NCI-H345 (cell line): ENCODE measurements at places on chromosomes 3 and 15.

GRCh38 chr3:58204720-58205119 is 6.1 kb downstream of the DNASE1L3 start:
- DNase-seq: no peak

GRCh38 chr3:189883113-189883753 is 237.5 kb downstream of the P3H2 start:
- no peak for DNase-seq

GRCh38 chr3:52190294-52191074 is 7.5 kb upstream of the ALAS1 start:
- DNase-seq: no peak

DNA sequence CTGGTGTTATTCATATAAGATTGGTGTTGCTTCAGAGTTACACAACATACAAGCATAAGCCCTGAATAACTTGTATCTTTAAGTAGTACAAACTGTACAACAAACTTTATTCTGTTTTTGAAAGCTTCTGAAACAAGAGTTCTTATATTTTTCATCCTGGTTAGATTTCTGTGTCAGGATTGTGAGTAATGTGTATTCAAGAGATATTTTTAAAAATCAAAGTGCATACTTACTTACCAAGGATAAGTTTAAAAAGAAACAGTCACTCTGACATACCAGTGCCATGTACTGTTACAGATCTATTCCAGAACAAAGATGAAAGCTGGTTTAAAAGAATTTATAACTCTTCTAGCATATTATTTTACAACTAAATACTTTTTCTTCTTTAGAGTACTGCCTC is 755.1 kb downstream of the ZPLD1 start:
- DNase-seq: no peak

DNA sequence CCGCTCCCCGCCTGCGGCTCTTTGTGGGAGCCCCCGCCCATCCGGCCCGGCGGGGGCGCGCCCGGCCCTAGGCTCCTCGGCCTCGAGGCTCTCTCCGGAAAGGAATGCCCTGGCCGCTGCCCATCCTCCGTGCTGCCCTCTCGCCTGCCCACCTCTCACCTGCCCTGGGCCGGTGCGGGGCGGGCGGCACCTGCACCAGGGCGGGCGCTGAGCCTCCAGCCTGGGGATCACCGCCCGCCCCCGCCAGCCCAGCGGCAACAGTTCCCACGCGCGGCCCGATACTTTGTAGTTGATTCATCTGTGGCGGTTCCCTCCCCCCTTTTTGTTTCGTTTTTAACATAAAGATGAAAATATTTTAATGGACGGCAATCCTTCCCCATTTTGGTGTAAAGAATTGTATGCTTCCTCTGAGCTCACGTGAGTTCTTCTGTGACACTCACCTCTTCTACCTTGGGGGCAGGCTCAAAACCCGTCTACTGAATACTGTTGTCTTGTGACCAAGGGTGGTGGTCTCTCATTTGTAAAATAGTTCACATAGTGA is 1.9 kb downstream of the KLF13 start:
- DNase-seq: no peak

DNA sequence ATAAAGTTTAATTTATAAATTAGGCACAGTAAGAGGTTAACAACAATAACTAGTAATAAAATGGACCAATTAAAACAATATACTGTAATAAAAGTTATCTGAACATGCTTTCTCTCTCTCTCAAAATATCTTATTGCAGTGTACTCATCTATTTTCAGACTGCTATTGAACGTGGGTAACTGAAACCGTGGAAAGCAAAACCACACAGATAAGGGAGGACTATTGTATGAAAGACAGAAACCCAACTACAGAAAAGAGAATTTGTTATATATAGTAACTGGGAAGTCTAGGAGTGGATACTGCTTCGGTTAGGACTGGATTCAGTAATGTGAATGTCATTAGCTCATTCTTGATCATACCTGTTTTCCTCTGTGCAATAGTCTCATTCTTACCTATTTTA is 119.3 kb upstream of the DAZL start:
- no peak for DNase-seq

GRCh38 chr15:26179906-26180305 is 316.8 kb upstream of the ATP10A start:
- DNase-seq: no peak

DNA sequence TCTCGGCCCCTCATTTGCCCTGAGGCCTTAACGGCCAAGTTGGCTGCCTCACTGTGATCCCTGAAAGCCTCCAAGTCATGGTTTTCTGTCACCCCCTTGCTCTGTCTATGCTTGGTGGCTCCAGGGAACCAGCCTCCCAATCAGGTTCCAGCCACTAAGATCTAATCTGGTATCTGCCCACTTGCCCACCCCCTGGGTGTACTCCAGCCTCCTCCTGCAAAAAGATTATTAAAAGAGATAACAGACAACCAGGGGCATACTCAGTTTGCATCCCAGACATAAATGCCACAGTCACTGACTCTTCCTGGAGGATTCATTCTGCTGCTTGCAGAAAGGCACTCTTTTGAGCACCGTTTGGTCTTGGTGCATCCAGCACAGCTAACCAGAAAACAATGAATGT is 103.9 kb downstream of the NTRK3 start:
- DNase-seq: no peak

GRCh38 chr15:72535911-72536310 is 61.8 kb downstream of the ARIH1 start:
- DNase-seq: no peak

DNA sequence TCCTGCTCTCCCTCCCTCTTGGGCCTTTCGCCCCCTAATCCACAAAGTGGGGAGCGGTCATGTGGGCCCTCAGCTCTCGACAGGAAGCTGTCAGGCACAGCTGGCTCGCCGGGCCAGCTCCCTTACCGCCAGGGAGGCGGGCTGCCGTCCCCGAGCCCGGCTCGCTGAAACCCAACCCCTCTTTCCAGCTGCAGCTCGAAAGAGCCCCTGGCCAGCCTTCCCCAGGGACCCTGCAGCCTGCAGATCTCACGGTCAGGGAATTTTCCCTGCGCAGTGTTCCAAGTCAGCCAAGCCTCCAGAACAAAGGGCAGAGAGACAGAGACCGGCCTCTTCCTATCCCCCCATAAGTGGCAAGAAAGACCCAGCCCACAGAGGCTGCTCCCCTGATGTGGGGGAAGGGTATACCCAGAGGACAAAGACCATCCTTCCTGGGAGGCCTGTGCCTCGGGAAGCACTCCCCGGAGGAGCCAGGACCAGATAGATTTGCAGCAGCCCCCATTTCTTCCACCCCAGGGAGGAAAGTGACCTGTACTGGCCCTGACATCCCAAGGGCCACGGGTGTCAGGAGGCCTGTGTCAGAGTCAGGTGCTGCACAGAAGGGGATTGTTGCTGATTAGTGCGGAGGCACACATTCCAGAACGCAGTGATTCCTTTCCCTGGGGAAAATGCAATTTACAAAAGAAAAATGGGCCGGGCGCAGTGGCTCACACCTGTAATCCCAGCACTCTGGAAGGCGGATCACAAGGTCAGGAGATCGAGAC is 32.6 kb downstream of the MAGEF1 start:
- DNase-seq: no peak

DNA sequence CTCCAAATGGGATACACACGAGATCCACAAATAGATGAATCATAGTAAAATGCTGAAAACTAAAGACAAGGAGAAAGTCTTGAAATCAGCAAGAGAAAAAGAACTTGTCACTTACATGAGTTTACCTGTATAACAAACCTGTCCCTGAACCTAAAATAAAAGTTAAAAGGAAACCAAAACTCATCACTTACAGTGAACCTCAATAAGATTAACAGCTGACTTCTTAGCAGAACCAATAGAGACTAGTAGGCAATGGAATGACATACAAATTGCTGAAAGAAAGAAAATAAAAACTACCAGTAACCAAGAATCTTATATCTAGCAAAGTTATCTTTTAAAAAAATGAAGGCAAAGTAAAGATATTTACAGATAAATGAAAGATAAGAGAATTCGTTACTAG is 27.4 kb downstream of the SEC22A start:
- no peak for DNase-seq

GRCh38 chr3:173660645-173661299 is 263.2 kb downstream of the NLGN1 start:
- DNase-seq: no peak

- no peak for DNase-seq
Observed at GRCh38 chr15:95816591-95816990, 513.9 kb upstream of the NR2F2 start.

GRCh38 chr3:72891053-72891855 is 3.4 kb downstream of the GXYLT2 start:
- peak; percentile 71 for DNase-seq

DNA sequence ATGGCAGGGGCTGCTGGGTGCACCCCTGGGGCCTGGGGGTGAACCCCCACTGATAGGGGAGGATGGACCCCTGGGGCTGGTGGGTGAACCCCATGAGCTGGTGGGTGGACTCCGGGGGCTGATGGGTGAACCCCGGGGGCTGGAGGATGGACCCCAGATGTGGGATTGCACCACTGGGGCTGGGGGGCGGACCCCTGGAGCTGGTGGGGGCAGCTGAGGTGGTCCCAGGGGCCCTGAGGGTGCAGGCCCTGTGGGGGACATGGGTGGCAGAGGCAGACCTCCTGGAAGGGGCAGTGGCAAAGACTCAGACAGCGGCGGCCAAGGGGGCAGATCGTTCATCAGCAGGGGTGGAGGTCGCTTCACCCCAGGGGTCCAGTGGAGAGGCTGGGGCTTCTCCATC is 17.4 kb upstream of the TXNRD3 start:
- no peak for DNase-seq

DNA sequence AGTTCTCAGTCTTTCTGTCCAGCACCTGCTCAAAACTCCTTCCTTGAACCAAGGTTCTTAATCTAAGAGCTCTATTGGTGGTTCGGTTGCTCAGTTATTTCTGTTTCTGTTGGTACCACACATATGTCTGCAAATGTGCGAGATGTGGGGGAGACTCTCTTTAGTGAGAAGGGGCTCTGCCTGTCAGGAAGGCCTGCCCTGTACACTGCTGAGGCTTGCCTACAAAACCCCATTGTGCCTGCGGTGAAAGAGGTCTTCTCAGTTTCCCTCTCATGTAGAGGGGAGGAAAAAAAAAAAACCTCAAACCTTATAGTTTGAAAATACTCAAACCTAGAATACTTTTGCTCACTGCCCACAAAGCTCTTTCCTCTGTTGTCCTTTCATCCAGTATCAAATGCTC is 142.4 kb downstream of the CLSTN2 start:
- no peak for DNase-seq

DNA sequence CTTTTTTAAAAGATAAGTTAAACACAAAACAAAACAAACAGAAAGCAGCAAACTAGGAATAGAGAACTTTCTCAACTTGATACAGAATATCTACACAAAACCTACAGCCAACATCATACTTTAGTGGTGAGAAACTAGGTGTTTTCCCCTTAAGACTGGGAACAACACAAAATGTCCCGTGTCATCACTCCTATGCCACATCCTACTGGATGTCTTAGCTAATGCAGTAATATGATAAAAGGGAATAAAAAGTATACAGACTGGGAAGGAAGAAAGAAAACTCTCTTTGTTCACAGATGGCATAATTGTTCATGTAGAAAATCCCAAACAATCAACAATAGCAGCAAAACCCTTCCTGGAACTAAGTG is 45.9 kb downstream of the TMEM45A start:
- no peak for DNase-seq

DNA sequence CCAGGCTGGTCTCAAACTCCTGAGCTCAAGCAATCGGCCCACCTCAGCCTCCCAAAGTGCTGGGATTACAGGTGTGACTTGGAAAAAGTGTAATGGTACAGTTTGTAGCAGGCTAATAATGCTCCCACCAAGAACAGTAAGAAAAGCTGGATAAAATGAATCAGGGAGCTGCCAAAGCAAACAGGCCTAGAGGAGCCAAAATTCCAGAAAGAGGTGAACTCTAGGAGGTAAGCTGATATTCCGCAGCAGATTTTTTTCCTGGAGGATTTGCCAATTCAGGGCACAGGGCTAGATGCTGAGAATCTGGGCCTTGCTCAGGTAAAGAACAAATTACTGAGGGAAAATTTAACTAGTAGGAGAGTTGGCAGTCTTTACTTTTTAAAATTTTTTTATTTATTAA is 11.0 kb upstream of the PCYT1A start:
- no peak for DNase-seq

- DNase-seq: no peak
Observed at GRCh38 chr15:77568973-77569728, 63.6 kb downstream of the LINGO1 start.

- no peak for DNase-seq
Observed at GRCh38 chr3:24407980-24408680, 86.5 kb downstream of the THRB start.

DNA sequence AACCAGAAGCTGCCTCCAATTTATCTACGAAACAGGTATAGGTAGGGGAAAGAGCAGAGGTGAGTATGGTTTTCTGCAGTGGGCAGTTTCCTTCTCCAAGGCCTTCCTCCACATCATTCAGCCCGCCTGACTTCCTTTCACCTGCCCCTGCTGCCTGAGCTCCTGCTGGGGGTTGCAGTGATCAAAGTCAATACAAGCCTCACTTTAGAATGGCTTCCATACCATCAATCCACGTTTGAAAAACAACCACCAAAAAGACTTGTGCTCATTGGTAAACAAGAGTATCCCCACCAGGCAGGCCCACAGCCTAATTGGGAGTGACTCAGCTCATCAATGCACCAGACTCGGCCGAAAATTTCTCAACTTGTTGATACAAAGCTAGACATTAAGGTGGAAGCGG is 159.9 kb downstream of the MAGI1 start:
- DNase-seq: peak; percentile 52

GRCh38 chr15:51425517-51426040 is 84.1 kb downstream of the GLDN start:
- no peak for DNase-seq

DNA sequence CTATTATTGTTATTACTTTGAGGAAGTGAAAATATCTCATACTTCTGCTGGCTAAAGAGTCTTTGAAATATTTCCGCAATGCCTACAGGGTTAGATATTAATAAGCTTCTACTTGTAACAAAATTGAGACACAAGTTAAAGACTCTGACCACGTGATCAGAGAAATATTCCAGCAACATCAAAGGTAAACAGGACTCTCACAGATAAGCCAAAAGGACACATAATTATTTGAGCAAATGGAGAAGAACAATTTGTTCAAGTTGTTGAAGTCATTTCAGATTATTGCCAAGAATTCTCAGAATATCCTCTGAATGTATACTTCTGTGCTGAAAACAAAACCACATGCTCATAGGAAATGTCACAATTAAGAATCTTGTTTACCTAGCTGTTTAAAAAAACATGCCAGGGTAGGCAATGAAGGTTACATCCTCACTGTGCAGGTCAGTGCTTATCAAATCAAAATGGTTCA is 225.8 kb upstream of the ALCAM start:
- DNase-seq: no peak

DNA sequence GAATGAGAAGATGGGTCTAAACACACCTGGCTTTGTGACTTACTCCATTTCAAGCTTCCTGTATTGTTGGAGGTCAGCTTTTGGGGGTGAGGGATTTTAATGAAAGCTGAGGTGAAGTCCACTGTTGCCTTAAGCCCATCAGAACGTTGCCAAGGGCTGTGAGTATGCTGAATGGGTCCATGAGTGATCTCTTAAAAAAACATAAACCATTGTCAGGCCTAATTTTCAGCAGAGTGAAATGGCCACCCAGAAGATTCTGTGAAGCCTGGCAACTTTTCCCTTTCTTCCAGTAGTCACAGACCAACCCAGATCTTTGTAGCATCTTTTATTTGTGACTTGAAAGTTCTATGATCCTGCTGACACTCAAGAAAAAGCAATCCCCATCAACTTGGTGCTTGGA is 87.0 kb downstream of the SMAD3 start:
- DNase-seq: no peak
